Small intestine (tissue), 16 donors: ENCODE measurements at places on chromosomes 1 and 21.

GRCh38 chr1:46569116-46569515 is 17.7 kb upstream of the KNCN start:
- H3K27me3 ChIP-seq, result no peaks in the 10 kb centered on the region
- no peak overlapping the region for H3K27ac ChIP-seq
- peaks cover 6% of the 10 kb centered on the region for H3K36me3 ChIP-seq
- DNase-seq, result no peak

DNA sequence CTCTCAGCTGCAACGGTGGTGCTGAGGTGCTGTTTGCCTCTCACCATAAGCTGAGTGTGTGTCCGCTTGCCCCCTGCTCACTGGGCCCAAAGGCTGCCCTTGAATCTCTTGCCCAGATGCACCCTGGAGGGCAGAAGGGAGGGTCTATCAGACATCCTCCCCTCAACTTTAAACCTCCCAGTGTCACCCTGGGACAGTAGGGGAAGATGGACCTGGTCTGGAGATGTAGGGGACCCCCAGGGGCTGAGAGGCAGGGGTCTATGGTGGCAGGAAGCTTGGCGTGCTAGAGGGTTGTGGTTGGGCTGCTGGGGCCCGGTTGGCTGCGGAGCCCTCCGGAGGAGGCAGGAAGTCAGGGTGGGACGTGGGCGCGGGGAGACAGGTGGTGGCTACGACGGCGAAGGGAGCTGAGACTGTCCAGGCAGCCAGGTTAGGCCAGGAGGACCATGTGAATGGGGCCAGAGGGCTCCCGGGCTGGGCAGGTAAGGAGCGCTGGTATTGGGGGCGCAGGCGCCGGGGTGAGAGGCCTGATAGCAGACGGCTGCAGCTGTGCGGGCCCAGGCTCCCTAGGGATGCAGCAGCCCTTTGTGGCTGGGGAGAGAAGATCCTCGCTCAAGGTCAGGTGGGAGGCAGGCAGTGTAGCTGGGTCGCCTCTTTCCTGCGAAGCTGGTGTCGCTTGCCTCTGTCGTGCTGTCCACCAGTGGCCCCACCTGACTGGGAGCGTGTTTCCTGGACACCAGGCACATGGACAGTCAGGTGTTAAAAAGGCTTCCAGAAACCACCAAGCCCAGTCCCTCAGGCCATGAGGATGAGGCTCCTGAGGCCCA is at the start of gene LCK:
Gene LCK, plus strand, starts transcription at position 373 of the 824 bp plus-strand sequence. CDS start 23,065 bp downstream, outside the sequence.
- H3K4me1 ChIP-seq, result peaks cover 8% of the 10 kb centered on the region
- H3K36me3 ChIP-seq, result no peaks in the 10 kb centered on the region

- H3K4me1 ChIP-seq, result no peaks in the 10 kb centered on the region
- no peaks in the 10 kb centered on the region for H3K36me3 ChIP-seq
- H3K27ac ChIP-seq, result no peak overlapping the region
- peak; percentile 18 for DNase-seq
Observed at GRCh38 chr1:231039161-231040018, 664 bp downstream of the FAM89A start.

GRCh38 chr1:3895951-3896325 is 4.1 kb downstream of the C1orf174 start:
- H3K27ac ChIP-seq, result no peak overlapping the region
- no peaks in the 10 kb centered on the region for H3K4me1 ChIP-seq
- no peak overlapping the region for H3K4me3 ChIP-seq

- no peak for DNase-seq
- no peak overlapping the region for H3K27ac ChIP-seq
- no peaks in the 10 kb centered on the region for H3K36me3 ChIP-seq
- H3K4me1 ChIP-seq, result no peaks in the 10 kb centered on the region
- H3K4me3 ChIP-seq, result no peak overlapping the region
- no peaks in the 10 kb centered on the region for H3K27me3 ChIP-seq
Observed at GRCh38 chr1:66809736-66810326, 8.8 kb upstream of the INSL5 start.

- no peak overlapping the region for H3K27ac ChIP-seq
- no peak for DNase-seq
- no peaks in the 10 kb centered on the region for H3K4me1 ChIP-seq
- H3K27me3 ChIP-seq, result no peaks in the 10 kb centered on the region
Observed at GRCh38 chr1:99370476-99370875, 106.2 kb downstream of the PLPPR4 start.

DNA sequence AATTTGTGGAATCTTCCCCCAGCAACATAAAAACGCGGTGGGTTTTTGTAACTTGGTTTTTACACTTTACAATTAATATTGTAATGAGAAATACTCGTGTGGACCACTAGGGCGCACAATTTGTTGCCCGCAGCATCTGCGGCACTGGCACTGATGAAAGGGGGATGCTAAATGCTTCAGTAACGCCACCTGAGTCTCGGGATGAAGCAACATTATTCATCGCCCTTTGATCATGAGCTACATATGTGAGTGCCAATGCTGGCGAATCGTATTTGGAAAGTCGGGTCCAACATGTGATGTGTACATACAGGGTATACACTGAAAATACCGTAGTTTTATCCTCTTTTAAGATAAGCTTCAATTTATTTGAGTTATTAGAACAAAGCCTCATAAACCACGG is 34.2 kb upstream of the COX20 start:
- no peaks in the 10 kb centered on the region for H3K36me3 ChIP-seq
- DNase-seq, result peak; percentile 32
- H3K27ac ChIP-seq, result no peak overlapping the region
- no peaks in the 10 kb centered on the region for H3K27me3 ChIP-seq

- no peak for DNase-seq
- H3K27ac ChIP-seq, result no peak overlapping the region
- H3K4me1 ChIP-seq, result no peaks in the 10 kb centered on the region
- H3K36me3 ChIP-seq, result peaks cover 2% of the 10 kb centered on the region
- no peak overlapping the region for H3K4me3 ChIP-seq
- no peaks in the 10 kb centered on the region for H3K27me3 ChIP-seq
Observed at GRCh38 chr1:62794053-62794452, 10.1 kb downstream of the ATG4C start.

GRCh38 chr1:89725631-89726030 is 92.7 kb downstream of the LRRC8C start:
- no peak overlapping the region for H3K27ac ChIP-seq
- H3K36me3 ChIP-seq, result no peaks in the 10 kb centered on the region
- no peak for DNase-seq
- no peak overlapping the region for H3K4me3 ChIP-seq

DNA sequence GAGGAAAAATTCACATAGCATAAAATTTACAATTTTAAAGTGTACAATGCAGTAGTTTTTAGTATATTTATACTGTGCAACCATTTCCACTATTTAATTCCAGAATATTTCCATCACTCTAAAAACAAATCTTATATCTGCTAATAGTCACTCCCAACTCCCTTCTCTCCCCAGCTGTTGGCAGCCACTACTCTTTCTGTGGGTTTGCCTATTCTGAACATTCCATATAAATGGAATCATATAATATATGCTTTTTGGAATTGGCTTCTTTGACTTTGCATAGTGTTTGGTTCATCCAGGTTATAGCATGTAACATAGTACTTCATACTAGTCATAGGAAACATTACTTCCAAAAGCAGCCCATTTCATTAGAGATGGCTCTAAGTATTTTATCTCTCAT is 25.0 kb upstream of the TMEM39B start:
- no peak overlapping the region for H3K27ac ChIP-seq
- H3K36me3 ChIP-seq, result peaks cover 38% of the 10 kb centered on the region
- H3K27me3 ChIP-seq, result no peaks in the 10 kb centered on the region
- no peaks in the 10 kb centered on the region for H3K4me1 ChIP-seq

DNA sequence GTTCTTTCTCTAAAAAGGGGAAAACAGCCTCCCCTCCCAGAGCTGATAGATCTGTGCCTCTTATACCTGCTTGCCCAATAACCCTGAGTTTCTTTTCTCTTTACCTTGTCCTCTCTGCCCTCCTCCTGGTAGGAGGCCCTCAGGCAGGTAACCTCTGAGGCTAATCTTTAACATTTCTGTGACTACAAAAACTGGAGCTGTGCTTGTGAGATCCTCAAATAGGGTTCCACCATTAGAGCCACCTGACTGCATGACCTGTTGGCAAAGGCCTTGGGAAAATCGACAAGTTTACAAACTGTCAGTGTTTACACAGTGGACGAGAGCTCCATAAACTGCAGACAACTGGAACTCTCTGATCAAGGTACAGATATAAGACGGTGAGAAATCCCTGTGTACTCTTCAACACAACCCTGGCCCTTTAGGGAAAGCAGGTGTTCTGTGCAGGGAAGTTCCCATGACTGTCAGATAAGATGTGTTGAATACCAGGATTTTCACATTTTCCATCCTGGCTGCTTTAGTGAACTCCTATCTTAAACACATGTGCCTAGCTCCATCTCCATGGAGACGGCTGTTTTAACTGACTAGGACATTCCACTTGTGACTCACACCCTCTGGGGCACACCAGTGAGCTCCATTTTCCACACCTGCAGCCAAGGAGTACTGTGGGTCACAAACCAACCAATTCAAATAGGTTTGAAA is 38.3 kb downstream of the ECE1 start:
- no peaks in the 10 kb centered on the region for H3K27me3 ChIP-seq
- peak overlapping the region; percentile 51 for H3K27ac ChIP-seq
- H3K36me3 ChIP-seq, result peaks cover 7% of the 10 kb centered on the region
- H3K4me3 ChIP-seq, result no peak overlapping the region

- no peak for DNase-seq
- no peak overlapping the region for H3K27ac ChIP-seq
- H3K36me3 ChIP-seq, result no peaks in the 10 kb centered on the region
- H3K4me1 ChIP-seq, result no peaks in the 10 kb centered on the region
- no peaks in the 10 kb centered on the region for H3K27me3 ChIP-seq
Observed at GRCh38 chr21:32381571-32381970, 11.2 kb downstream of the URB1 start.

DNA sequence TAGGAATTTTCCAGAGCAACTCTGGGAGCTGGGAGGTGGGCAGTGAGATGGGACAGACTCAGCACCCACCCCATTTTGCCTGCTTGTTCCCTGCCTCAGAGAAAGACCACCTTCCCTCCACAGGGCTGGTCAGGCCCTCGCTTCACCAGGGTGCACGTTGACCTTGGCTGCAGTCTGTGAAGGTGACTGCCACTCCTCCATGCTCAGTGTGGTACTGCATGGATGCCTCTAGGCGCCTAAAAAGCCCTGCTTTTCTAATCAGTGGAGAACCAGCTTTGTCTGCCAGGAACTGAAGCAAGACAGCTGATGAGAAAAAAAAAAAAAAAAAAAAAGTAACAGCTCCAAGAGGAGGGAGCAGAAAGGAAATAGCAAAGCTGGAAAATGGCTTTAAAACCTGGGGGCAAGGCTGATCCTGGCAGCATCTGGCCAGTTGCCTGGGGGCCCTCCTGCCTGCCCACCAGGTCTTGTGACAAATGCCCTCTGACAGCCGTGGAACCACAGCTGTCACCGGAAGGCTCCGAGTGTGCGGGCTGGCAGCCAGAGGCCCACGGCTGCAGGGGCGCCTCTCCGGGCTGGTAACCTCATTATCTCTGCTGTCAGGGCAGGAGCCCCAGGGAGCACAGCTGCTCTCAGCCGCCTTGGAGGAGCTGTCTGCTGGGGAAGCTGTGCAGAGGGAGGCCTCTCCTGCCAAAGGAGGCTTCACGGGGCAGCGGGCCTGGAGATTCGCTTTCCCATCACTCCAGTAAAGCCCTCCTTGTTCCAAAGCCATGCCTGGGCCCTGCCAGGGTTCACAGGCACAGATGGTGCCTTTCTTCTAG is 13.7 kb downstream of the KIAA1614 start:
- no peaks in the 10 kb centered on the region for H3K27me3 ChIP-seq
- peaks cover 7% of the 10 kb centered on the region for H3K36me3 ChIP-seq
- H3K4me3 ChIP-seq, result no peak overlapping the region
- H3K27ac ChIP-seq, result no peak overlapping the region

DNA sequence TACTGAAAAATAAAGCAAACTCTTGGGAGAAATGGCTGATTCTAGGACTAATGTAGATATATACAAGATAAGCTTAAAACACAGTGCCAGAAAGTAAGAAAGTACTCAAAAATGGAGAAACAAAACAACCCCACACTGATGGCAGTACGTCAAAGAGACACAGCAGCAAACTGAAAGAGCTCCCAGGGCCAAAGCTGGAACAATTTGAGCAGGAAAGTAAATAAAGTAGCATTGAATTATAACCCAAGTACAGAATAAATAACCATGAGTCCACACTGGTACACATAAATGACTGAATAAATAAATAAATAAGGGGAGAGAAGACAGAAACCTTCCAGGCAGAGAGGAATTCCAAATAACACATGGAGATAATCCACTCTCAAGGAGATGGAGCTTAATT is 120.9 kb downstream of the GLUL start:
- H3K4me3 ChIP-seq, result no peak overlapping the region
- no peaks in the 10 kb centered on the region for H3K36me3 ChIP-seq
- H3K4me1 ChIP-seq, result no peaks in the 10 kb centered on the region
- H3K27ac ChIP-seq, result no peak overlapping the region
- H3K27me3 ChIP-seq, result no peaks in the 10 kb centered on the region

- H3K36me3 ChIP-seq, result no peaks in the 10 kb centered on the region
- DNase-seq, result no peak
- H3K4me1 ChIP-seq, result no peaks in the 10 kb centered on the region
- H3K27ac ChIP-seq, result no peak overlapping the region
Observed at GRCh38 chr1:186030453-186030852, 296.3 kb downstream of the HMCN1 start.

DNA sequence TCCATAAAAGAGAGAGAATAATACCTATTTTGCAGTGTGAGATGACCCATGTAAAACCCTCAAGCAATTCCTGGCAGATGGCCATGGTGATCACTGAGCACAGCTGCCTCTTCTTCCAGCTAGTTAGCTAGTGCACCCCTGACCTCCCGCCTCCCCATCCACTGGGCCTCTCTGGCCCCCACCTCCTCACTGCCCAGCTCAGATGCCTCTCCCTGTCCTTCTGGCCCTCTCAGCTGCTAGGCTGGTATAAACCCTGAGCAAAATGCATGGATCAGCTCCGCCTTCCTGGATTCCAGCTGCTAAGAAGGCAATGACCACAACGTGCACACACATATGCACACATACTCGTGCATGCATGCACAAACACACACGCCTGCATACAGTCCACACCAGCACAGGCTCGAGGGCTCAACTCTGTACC is 117.2 kb downstream of the DMRTB1 start:
- no peaks in the 10 kb centered on the region for H3K27me3 ChIP-seq
- no peak overlapping the region for H3K4me3 ChIP-seq
- no peaks in the 10 kb centered on the region for H3K4me1 ChIP-seq
- H3K36me3 ChIP-seq, result no peaks in the 10 kb centered on the region

- H3K27me3 ChIP-seq, result no peaks in the 10 kb centered on the region
- peak; percentile 45 for DNase-seq
- peak overlapping the region; percentile 98 for H3K27ac ChIP-seq
- H3K36me3 ChIP-seq, result peaks cover 16% of the 10 kb centered on the region
Observed at GRCh38 chr1:150576367-150576711, 3.1 kb downstream of the MCL1 start.
